Central memory CD4-positive, alpha-beta T cell (primary cell): ENCODE measurements at places on chromosomes 3 and 15.

- no peak for DNase-seq
Observed at GRCh38 chr3:193803288-193803687, 210.3 kb downstream of the OPA1 start.

- DNase-seq: no peak
Observed at GRCh38 chr3:143241481-143241951, 121.9 kb downstream of the CHST2 start.

GRCh38 chr15:62452667-62453066 is 287.6 kb upstream of the C2CD4B start:
- no peak for DNase-seq

GRCh38 chr15:53251996-53252395 is 461.9 kb upstream of the ONECUT1 start:
- DNase-seq: no peak

DNA sequence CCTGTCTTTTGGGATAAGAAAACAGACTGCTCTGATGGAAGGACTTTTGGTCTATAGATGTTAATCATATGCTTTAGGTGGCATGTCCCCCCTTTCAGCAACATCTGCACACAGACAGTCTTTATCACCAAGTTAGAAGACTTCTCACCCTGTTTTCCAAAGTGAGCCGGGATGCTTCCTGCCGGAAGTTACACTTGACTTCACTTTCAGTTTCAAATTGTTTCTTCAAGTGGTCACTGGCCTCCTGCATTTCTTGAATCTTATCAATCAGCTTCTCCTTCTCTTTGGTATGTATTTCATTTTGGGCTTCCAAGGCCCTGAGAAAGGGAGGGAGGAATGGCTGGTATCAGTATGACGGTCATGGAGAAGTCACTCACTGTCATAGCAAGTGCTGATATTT is 27.2 kb upstream of the GNB5 start:
- DNase-seq: no peak

GRCh38 chr3:38731522-38731921 is 82.0 kb upstream of the SCN5A start:
- no peak for DNase-seq

GRCh38 chr3:173249457-173249856 is 108.4 kb upstream of the SPATA16 start:
- DNase-seq: no peak

DNA sequence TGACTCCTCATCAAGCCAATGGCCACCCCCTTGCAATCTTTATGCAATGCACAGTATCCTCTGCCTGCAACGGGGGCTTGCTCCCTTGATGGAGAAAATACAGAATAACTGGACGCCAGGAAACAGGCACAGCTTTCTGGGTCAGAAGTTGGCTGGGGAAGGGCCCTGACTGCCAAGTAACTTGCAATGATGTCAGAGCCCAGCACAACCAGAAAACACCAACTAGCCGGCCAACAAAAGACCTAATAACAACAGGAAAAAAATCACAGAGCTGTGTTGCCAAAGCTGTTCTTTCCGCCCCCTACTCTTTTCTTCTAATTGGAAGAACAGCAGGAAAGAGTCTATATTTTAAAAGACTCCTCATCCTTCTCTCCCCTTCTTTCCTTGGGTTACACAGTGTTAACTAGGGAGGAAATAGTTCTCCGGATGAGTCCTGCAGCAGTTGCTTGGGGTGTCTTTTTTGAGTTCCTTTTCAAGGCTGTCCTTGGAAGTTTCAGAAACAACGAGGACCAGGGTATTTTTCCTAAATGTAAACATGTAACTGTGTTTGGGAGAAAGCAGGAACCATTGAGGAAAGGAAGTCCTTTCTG is 1.4 kb upstream of the SEMA6D start:
- DNase-seq: no peak

DNA sequence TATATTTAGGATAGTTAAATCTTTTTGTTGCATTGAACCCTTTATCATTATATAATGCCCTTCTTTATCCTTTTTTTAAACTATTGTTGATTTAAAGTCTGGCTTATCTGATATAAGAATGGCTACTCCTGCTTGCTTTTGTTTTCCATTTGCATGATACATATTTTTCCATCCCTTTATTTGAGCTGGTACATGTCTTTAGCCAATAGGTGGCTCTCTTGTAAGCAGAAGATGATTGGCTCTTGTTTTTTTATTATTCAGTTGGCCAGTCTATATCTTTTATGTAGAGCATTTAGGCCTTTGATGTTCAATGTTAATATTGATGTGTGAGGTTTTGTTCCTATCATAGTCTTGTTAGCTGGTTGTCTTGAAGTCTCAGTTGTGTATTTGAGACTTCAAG is 99.5 kb upstream of the MCTP2 start:
- DNase-seq: no peak

DNA sequence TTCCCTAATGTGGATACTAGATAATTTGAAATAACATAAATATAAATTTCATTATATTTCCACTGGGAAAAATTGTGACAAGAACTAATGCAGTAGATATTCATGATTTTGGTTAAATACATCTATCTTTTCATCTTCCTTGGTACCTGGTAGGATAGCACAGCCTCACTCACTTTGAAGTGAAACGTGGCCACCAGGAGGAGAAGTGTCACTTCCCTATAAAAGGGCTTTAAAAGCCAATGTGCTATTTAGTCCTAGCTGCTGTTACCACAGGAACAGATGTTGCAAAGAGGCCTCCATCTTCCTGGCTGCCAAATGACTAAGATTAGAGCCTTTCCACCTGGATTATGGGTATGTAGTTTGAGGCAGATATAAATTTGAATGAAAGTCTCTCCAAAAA is 140.0 kb downstream of the PLOD2 start:
- no peak for DNase-seq

- no peak for DNase-seq
Observed at GRCh38 chr3:69385723-69386555, at the start of gene FRMD4B. FRMD4B (minus strand) TSS chr3:69386088; CDS start chr3:69385989, 99 bp downstream.

DNA sequence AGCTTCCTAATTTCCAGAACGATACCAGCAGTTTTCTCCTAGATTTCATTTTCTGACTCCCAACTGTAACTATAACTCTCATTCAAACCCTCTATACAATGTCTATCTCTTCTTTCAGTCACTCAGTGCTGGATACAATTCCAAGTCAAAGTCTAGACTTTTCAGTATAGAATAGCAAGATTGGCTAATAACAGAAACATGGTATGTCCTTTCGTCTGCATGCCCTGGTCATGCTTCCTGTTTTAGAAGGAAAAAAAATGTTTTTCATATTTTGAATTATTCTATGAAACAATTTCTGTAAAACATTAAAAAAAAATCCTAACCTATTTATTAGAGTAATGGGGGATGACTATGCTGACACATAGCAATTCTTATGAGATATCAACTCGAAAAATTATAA is 180.0 kb downstream of the KCNAB1 start:
- no peak for DNase-seq

GRCh38 chr3:151169262-151169947 is 33.6 kb downstream of the GPR171 start:
- no peak for DNase-seq
